ENCODE measurements at places on chromosomes 12 and 14. TPM values are rescaled to one million over a fixed set of nuclear protein-coding genes. Genes with fewer than 3 reads are reported as not detected.

Gene PIP4P1
- total RNA-seq, result 26.4 TPM

DNA sequence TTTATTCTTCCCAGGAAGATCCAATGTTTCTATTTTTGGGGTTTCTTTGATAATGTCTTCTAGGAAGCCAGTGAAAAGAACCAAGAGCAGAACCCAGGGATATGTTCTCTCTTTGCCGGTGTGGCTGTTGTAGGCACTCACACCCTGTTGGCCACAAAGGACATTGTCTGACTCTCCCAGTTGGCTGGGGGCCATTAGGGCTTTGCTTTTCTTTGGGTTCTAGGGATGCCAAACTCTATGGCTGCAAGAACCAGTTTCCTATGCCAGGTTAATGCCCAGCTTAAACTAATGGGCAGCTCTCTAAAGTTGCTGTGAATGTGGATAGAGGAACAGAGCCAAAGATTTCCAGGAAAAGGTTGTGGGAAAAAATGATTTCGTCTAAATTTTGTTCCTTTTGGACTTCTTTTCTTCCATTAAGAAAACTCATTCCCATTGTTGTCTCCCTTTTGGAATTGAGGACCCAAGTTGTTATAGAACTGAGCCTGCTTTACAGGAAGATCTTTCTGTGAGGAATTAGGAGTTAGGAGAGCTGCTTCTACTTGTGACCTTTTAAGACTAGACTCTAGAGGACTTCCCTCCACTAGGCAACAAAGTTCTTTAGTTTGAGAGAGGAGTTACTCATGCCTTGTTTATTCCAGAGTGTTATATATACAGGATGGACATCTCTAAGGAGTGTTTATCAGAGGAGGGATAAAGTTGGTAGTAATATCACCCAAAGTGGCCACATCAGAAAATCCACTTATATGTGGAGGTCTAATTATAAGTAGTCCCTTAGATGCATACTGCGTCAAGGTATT, 13.1 kb downstream of the COPZ1 start:
- no peak for DNase-seq

- no peak for DNase-seq
Measured at GRCh38 chr12:103728323-103728722, 112.7 kb downstream of the NT5DC3 start.

GRCh38 chr14:72578514-72578913, 315.4 kb downstream of the DPF3 start:
- no peak for DNase-seq

GRCh38 chr12:87136330-87136976, 880.3 kb upstream of the MGAT4C start:
- no peak for DNase-seq

- DNase-seq, result peak; percentile 93
Measured at GRCh38 chr14:45426685-45427282, 173.8 kb upstream of the MIS18BP1 start.

DNA sequence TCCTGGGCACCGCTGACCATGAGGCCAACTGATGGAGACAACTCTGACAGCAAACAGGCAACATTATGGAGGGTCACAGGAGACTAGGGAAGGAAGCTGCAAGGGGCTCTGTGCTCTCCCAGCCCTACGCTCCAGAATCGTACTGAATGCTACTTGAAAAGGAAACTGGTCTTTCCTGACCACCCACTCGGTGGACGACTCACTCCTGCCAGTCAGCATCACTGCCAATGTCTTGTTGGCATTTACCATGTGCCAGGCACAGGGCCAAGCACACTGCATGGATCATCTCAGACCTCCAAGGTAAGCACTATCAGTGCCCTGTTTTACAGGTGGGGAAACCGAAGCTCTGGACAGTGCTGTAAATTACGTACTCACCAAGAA, 38.0 kb downstream of the CCDC85C start:
- DNase-seq, result no peak

Gene MSI1
- total RNA-seq, result 12.8 TPM

Gene SLC17A8
- total RNA-seq, result not detected

All from GM23338 (cell line).